ENCODE measurements at places on chromosomes 2 and 18. TPM values are rescaled to one million over a fixed set of nuclear protein-coding genes. Genes with fewer than 3 reads are reported as not detected.

Gene MFSD2B
- total RNA-seq: not detected

Gene DSEL
- 15.7 TPM for total RNA-seq

- no peak for DNase-seq
These were observed 78.1 kb downstream of the EMILIN2 start for GRCh38 chr18:2924920-2925319.

DNA sequence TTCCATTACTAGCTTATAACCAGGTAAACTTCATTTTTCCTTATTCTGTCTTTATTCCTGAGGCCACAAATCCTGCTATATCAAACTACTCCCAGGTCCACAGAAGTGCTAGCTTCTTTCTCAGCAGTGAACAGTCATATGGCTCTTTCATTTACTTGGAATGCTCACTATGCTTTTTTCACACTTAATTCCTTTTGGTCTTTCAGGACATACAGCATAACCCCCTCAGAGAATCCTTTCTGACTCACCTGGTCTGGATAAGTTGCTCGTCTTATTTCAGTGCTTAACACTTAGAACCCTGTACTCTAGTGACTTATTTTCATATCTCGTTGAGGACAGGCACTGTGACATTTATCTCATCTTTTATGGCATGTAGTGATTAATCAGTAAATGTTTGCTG is 325.0 kb upstream of the UBE2E3 start:
- DNase-seq: no peak

DNA sequence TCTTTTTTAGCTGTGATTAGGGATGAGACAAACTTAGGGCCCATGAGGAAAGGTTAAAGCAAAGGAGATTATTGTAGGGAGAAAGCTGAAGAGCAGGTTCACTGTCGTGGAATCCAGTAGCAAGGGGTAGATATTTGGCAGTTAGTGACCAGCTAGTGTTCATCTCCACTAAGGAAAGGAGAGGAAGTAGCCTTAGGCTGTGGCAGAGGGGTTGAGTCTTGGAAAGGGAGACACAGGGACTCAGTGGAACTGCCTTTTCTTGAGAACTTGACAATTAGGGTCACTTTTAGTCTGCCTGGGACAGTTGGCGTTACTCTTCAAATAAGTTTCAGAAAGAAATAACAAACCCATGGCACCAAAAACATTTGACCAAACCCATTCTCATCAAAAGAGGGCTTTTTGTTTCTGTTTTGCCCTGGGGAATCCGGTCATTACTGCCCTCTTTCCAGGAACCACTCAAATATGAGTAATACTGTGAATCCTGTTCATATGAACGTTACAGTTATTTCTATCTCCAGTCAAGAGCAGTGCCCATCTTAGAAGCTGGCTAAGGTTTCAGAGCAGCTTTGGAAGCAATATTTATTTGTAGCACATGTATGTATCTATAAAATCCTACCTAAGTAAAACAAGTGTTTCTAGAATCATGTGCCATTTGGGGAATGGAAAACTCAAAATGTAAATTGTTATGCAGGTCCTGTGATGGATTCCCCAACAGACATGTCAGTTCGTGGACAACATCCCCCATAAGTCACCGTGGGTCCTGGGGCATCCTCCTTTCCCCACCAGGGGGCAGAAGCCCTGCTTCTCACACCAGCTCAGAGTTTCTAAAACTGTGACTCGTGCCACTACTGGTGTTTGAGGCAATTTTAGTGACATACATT is 77.3 kb upstream of the PHLPP1 start:
- no peak for DNase-seq

DNA sequence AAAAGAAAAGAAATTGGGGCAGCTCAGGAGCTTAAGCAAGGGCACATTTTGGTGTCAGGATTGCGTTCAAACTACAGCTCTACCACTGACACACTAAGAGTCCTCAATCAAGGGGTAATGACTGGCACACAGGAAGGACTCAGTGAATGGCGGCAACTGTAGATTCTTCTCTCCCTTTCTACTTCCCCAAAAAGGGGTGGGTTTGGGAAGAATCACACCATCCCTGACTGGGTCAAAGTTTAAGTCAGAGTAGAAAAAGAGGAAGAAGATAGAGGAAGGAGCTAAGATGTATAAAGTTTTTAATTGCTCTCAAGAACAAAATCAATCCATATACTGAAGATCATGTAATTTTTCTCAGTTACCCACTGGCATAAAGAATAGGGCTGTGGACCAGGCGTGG is 2.6 kb downstream of the NLRC4 start:
- no peak for DNase-seq

DNA sequence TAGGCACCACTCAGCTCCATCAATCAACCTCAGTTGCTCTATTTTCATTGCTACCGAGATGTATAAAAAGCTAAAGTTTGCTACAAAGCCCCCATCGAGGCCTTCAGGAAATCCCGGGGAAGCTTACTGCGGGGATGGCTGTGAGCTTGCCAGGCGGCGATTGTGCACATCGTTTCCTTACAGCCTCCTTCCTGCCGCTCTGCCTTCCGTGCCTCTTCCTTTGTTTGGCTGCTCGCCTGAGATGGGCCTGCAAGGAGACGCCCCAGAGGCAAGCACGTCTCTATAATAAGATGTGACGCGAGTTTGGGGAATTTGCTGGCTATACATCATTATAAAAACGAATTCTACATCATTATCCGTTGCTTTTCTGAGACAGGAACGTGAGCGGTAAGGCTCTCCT is 41.6 kb downstream of the DHRS9 start:
- DNase-seq: no peak

DNA sequence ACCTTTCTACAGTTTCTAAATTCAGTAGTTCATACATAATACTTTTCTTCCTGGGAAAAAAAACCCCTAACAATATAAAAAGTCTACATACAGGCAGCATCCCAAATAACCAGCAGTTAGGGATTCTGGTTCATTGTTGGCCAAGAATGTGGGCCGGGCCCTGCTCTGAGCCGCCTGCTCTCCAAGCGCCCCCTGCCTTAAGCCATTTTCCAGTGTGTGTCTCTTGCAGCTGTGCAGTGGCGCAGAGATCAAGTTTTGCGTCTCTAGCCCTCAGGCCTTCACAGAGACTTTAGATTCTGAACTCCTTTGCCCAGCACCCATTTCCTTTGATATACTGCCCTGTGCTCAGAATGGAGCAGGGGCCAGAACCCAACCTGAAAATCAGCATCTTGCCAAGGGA is 32.9 kb downstream of the RMC1 start:
- no peak for DNase-seq

DNA sequence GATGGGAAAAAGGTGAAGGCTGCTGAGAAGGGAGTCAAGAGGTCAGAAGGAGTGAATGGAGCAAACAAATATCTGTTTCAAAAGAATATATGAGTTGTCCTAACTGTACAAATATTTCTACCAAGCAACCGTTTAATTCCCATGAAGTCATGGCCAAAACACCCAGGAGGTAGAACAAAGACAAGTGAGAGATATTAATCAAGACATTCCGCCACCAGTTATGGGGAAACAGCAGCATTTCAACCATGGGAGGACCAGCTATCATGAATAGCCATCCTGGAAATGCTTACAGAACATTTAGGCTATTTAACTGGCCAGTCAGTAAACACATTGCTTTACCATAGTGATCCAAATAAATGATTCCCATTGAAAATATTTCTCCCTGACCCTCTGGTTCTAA is 396.3 kb downstream of the IRS1 start:
- no peak for DNase-seq

DNA sequence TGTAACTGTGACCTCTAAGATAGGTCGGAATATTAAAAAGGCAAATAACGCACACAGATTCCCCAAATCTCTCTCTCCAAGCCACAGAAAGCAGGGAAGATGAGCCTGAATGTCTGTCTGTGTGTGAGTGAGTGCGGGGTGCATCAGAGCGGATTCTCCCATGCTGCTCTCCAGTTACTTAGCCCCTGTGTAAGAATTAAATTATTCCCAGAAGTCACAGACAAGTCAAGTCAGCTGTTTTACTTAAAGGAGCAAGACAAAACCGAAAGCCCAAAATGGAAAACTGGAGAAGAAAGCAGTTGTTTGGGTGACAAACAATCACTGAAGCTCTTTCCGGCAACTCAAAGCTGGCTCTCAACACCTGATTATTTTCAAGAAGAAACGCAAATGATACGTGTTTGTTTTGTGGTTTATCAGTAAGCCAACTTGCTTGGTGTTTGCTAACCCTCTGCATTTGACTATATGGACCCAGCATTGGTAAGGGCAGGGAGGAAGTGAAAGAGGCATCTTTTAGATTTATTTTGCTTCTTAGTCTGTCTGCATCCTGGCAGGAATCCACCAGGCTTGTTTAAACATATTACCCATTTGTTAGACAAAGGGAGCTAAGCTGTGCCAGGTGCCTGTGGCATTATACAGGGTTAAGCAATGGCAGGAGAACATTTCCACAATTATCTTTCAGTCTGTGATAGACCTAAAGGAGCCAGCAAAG is 121.5 kb upstream of the CREB1 start:
- DNase-seq: no peak

DNA sequence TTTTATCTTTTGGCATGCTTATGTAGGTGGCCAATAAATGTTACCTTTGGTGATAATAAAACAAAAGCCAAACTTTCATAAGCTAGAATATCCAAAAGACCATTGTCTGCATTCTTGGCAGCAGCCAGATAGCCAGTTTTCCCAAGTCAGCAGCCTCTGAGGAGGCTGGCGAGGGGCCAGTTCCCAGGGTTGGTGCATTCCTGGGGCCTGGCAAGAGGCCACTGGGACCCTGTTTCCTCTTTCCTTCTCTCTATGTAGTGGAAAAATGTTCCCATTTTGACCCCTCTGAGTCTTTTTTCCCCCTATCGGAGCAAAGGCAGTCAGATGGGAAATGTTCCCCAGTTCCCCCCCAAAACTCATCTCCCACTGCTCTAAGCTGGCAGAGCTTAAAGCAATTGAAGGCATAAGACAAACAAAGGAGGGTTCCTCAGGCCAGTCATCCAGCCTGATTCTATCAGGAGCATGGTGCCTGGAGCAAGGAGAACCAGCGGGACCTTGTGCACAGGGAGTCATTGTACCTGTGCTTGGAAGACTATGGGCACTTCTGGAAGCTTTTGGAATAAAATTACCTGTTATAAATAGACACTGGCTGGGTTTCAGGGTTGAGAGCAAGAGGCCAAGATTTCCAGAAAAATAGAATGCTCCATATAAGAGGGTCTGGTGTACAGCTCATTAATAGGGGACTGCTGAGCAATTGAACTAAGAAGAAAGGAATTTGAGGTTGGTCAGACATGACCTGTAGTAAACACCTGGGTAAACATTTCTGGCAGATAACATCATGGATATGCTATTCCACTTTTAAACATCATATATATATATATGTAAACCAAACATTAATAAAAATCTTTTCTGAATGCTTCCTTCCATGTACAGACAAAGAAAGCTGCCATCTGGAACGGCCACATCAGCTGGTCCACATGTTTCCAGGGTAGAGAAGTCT is 63.4 kb downstream of the NCKAP5 start:
- DNase-seq: no peak

- no peak for DNase-seq
These were observed 4.5 kb downstream of the SLC14A1 start for GRCh38 chr18:45728336-45729010.

Data from hepatocyte (in vitro differentiated cells).